Thoracic aorta (tissue), 2 donors: ENCODE measurements at places on chromosomes 2 and 18. TPM values are rescaled to one million over a fixed set of nuclear protein-coding genes. Genes with fewer than 3 reads are reported as not detected.
A peak's percentile ranks its signal among the peaks of the same experiment; 100 is the strongest.

DNA sequence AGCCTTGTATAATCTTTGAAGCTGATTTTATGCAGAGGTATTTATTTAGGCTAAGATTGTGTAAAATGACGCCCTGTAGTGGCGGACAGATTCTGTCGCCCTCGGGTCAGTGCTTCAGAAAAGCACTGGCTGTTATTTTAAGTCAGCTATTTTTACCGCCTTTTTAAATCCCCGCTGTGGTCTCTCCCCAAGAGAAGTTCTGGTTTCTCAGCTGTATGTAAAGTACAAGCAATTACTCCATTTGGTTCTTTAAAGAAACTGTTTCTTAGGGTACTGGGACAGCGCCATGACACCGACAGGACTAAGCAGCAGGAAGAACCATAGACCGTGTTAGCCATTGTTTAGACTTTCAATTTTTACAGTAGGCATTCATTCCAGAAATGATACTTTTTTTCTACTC is 65.0 kb downstream of the UGGT1 start:
- H3K27ac ChIP-seq = no peak overlapping the region
- H3K4me3 ChIP-seq = no peak overlapping the region
- peaks cover 31% of the 10 kb centered on the region for H3K36me3 ChIP-seq
- no peaks in the 10 kb centered on the region for H3K4me1 ChIP-seq

SERPINB3 gene
- total RNA-seq = not detected

FOXD4L1 gene
- not detected for total RNA-seq

DNA sequence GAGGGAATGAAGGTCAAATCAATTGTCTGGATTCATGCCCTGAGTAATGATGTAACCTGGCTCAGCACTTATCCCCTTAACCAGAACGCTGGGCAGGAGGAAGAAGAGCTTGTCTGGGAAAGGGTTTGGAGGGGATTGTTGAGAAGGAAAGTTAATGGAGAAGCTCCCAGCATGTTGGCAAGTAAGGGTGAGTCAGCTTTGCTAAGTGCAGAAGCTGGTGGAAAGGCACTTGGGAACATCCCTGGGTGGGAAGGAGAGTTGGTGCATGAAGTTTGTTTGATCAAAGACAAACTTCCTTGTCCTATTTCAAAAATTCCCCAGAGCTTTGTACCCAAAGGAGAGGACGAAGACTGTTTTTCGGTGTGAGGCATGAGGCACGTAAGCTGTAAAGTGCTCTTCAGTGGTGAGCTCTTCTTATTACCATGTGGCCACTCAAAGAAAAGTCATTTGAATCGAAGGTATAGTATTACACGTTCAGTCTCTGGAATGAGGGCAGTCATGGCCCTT is 17.6 kb upstream of the DAW1 start:
- H3K36me3 ChIP-seq = no peaks in the 10 kb centered on the region
- H3K4me1 ChIP-seq = peaks cover 15% of the 10 kb centered on the region
- H3K4me3 ChIP-seq = no peak overlapping the region
- no peak overlapping the region for H3K27ac ChIP-seq
- DNase-seq = no peak
- H3K27me3 ChIP-seq = no peaks in the 10 kb centered on the region

GRCh38 chr18:10086458-10087210 is 172.8 kb downstream of the VAPA start:
- no peaks in the 10 kb centered on the region for H3K36me3 ChIP-seq
- no peaks in the 10 kb centered on the region for H3K4me1 ChIP-seq
- no peak overlapping the region for H3K4me3 ChIP-seq
- no peak overlapping the region for H3K27ac ChIP-seq
- H3K27me3 ChIP-seq = no peaks in the 10 kb centered on the region
- no peak for DNase-seq

DNA sequence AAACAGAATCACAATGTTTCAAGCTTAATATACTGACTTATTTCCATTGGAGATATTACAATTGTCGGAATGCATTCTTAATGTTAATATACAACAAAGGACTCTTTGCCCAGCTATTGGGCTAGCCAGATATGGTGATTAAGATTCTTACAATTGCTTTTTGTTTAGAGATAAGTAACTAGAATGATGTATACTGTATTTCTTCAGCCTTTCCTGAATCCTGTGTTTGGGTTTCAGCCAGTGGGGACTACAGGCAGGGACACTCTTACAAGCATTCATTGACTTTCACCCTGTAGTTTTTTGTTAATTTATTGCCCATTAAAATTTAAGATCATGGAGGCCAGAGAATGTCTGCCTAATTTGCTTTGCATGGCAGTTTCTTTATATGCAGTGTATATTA is 254.1 kb upstream of the TMEFF2 start:
- H3K27ac ChIP-seq = no peak overlapping the region
- no peaks in the 10 kb centered on the region for H3K36me3 ChIP-seq
- no peaks in the 10 kb centered on the region for H3K27me3 ChIP-seq

- peak; percentile 78 for DNase-seq
- peaks cover 24% of the 10 kb centered on the region for H3K4me1 ChIP-seq
- H3K27ac ChIP-seq = peak overlapping the region; percentile 67
- H3K4me3 ChIP-seq = peak overlapping the region; percentile 25
These were observed 72.4 kb upstream of the IL1R1 start for GRCh38 chr2:102070058-102070642.

L3MBTL4 gene
- 5.3 TPM for total RNA-seq

XRCC5 gene
- 152 TPM for total RNA-seq
